ENCODE measurements at places on chromosomes 5 and 9.

- no peak for DNase-seq
Observed at GRCh38 chr5:36653044-36653705, 46.8 kb downstream of the SLC1A3 start.

DNA sequence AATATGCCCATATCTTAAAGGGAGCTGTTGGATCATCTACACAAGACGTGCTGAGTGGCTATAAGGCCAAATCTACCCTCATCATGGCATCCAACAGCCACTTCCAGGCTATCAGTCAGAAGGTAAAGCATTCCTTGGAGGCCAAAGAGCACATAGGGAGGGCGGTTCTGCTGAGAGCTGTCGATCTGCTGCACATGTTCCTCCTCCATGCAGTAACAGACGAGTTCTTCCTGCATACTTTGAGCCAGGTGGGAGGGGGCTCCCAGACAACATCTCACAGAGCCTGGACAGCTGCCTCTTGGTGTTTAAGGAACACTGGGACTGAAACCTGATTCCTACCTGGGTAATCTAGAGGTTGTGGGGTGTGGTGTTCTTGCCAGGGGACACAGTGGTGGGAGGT lies 93.3 kb upstream of the RAI14 start:
- no peak for DNase-seq

- no peak for DNase-seq
Observed at GRCh38 chr5:11704916-11705315, 199.3 kb downstream of the CTNND2 start.

- no peak for DNase-seq
Observed at GRCh38 chr9:105672711-105673234, 10.5 kb downstream of the TAL2 start.

DNA sequence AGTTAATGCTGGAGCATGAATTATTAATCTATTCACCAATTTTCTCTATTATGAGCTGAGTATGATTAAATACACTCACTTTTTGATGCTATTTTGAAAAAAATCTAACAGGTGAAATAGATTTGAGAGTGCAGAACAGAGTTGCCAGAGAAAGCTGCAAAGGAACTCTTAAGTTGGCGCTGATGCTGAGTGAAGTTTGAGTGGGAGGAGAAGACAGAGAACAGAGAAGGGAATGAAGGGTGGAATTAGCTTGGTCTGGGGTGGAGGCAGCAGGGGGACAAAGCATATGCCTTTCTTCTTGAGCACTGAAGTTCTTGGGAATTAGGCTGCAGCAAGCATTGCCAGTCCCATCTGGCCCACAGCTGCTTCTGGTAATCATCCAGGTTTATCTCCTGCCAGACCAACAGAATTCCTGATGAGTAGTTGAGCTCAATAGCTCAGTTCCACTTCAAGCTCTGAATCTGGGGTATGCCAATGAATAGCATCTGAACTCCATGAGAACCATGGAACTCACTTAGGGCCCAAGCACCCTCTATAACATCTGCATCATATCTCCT lies 290.1 kb downstream of the HINT1 start:
- no peak for DNase-seq

- no peak for DNase-seq
Observed at GRCh38 chr9:73151653-73152542, at the start of gene ANXA1. Gene ANXA1, plus strand, starts transcription at chr9:73151865. Its CDS starts 6,671 bp downstream, at chr9:73158536.

- DNase-seq, result no peak
Observed at GRCh38 chr5:1536322-1536845, 12.6 kb upstream of the LPCAT1 start.
